ENCODE measurements at places on chromosomes 2 and 18. TPM values are rescaled to one million over a fixed set of nuclear protein-coding genes. Genes with fewer than 3 reads are reported as not detected.

RNF152 gene
- total RNA-seq, result 6.8 TPM

KCNIP3 gene
- 0.15 TPM for total RNA-seq

LIMS4 gene
- total RNA-seq, result 0.57 TPM

ACKR3 gene
- 29.5 TPM for total RNA-seq

EML6 gene
- total RNA-seq, result 3.4 TPM

CAPN14 gene
- total RNA-seq, result 316 TPM

CERKL gene
- total RNA-seq, result not detected

FAP gene
- 6.5 TPM for total RNA-seq

SLC4A5 gene
- total RNA-seq, result 0.62 TPM

APCDD1 gene
- 16.5 TPM for total RNA-seq

CASP10 gene
- 22.0 TPM for total RNA-seq

ZNF519 gene
- total RNA-seq, result 5.7 TPM

CHRND gene
- total RNA-seq, result not detected

LBX2 gene
- total RNA-seq, result 0.57 TPM

ANKRD23 gene
- 3.4 TPM for total RNA-seq

EMILIN1 gene
- 7.9 TPM for total RNA-seq

CDK5R2 gene
- total RNA-seq, result not detected

AQP4 gene
- total RNA-seq, result not detected

KHK gene
- 1.3 TPM for total RNA-seq

ALPP gene
- not detected for total RNA-seq

GPR55 gene
- 0.80 TPM for total RNA-seq

FSHR gene
- total RNA-seq, result not detected

NGEF gene
- total RNA-seq, result 5.2 TPM

ATOH8 gene
- total RNA-seq, result 24.6 TPM

KRTCAP3 gene
- total RNA-seq, result 9.8 TPM

PRSS56 gene
- not detected for total RNA-seq

CABLES1 gene
- 9.6 TPM for total RNA-seq

ALK gene
- total RNA-seq, result 0.19 TPM
